Left kidney (tissue), 8 donors: ENCODE measurements at places on chromosomes 2 and 18.

DNA sequence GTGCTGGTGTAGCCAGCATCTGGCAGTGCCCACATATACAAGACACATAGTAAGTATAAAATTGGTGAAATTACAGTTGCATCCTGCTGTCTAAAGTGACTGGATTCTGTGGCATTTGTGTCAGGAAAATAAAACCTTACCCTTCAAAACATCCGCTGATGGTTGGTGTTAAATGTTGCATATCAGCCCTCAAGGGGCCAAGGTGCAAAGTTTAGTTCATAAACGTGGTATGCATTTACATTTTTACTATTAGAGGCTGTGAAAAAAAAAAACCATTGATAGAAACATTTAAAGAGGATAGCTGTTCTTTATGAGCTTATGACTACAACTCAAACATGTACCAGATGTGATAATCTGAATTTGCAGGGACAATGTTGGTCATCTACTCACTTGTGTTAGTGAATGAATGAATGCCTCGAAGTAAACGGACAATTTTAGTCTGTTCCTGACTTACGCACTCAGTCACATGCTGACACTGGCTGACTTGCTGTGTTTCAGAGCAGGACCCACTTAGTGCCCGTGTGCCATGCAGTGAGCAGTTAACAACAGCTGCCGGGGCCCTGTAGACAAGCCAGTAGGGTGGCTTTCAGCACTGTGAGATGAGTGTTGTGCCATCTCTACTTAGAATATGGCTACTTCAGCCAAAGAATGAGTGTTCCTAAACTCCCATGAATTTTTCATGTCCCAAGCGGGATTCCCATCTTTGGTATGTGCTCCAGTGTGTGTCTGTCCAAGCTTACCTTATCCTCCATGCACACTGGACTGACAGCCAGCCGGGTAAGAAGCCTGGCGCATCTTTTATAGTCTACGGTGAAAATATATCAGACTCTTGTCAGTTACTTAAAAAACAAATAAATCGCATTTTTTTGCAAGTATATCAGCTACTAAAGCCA, 5.3 kb downstream of the ALKAL2 start:
- no peak for DNase-seq

- no peak for DNase-seq
Observed at GRCh38 chr2:96809951-96810782, 5.9 kb upstream of the CNNM3 start.

- no peak for DNase-seq
Observed at GRCh38 chr18:7637269-7637668, 70.2 kb downstream of the PTPRM start.

DNA sequence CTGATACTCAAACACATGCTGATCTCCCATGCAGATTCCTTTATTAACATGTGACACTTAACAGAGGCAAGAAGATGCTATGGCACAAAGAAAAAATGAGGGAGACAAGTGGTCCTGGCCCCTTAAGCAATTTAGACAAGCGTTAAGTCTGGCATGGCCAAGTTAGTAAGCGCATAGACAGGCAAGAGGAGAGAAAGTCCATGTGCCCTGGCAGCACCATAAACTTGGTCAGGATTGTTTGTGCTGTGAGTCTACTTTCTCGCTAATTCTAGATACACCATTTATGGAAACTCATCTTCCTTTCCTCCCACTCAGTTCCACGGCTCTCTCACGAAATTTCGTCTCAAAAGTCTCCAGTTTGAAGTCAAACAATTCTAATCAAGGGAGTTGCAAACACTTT, 138.9 kb downstream of the RBMS1 start:
- DNase-seq: no peak
